ENCODE measurements at places on chromosomes 7 and 10.

DNA sequence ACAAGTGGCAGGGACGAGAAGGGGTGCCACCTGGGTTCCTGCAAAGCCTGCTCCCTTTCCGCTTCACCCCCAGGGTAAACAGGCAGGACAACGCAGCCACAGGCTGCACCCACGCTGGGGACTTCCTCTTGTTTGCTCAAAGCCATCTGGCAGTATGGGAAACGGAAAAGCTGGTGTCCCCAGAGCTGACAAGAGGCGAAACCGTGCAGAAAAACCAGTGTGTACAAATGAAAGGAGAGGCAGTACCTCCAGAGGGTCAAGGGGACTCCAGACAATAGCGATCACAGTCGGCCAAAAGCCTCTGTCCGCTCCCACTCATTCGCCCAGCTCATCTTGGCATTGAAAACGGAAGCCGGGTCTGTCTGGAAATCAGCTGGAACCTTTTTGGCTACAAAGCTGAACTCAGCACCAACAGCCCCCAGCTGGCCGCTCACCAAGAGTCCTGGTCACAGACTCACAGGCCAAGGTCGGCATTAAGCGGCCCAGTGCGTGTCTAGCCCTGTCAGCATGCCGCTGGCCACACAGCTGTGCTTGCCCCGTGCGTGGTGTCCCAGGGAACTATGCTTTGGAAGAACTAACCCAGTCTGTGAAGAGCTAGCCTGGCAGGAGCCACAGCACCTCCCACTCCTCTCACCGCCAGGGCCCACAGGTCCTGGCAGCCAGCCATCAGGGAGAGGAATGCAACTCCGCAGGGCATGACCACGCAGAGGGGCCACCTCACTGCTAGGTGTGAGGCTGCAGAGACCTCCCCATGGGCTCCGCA lies 10.4 kb downstream of the TNS3 start:
- no peak for DNase-seq

DNA sequence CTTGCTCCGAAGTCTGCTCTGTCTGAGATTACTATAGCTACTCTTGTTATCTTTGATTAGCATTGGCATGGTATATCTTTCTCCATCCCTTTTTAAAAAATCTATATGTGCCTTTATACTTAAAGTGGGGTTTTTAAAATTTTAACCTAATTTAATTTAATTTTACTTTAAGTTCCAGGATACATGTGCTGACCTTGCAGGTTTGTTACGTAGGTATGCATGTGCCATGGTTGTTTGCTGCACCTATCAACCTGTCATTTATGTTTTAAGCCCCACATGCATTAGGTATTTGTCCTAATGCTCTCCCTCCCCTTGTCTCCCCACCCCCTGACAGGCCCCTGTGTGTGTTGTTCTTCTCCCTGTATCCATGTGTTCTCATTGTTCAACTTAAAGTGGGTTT lies 54.6 kb downstream of the TBC1D12 start:
- DNase-seq: no peak

DNA sequence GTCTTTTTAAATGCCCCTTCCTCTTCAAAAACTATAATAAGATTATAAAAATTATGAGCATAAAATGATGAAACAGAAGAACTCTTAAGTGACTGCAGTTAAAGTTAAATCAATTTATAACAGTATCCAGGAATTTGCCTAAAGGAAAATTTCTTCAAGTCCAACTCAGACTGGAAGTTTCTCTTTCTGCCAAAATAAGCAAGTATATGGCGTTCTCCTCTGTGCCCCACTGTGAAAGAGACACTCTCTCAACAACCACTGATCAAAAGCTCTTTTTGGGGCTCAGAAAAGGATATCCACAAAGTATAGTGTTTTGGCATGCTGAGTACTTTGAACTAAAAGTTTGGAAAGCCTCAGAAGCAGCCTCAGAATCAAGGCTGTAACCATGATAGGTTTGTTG lies 139.9 kb downstream of the SKIDA1 start:
- DNase-seq: no peak

DNA sequence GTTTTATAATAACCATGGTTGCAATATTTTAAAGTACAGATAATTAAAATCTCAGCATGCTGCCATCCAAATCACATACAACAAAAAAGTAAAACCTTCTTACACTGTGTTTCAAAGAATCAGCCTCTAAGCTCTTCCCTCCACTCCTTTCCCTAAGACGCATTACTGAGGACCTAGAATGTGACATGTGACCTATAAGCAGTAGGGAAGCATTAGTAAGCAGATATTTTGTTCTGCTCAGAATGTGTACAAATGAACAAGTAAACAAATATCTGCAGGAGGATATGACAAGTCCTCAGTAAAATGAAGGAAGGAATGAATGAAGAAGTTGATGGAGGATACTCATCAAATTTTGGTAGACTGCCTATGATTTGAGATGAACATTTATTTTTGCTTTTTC lies 49.1 kb downstream of the RAB11FIP2 start:
- no peak for DNase-seq

DNA sequence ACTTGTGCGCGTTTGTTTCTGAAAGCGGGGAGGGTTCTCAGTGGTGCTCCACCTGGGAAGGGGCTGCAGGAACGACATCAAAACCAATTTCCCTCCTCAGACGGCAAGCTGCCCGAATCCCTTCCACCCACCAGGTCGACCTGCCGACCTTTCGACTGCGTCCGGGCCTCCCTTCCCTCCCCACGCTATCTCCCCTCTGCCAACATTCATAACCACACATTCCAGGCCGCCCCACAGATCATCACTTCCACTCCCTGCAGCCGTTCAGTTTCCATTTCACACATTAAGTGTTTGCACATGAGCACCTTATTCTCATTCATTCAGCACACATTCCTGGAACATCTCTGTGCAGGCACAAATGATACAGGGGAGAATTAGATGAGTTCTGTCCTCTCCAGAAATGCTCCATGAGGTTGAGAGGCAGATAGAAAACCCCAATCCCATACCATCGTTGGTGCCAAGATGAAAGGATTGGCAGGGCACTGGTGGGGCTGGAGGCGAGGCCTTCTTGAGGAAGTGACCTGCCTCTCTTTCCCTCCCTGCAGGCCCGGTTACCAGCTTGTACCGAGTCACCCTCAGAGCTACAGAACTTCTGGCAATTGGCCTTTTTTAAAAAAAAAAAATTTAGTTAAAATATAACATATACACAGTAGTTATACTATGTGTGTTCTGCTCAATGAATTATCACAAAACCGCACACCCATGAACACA lies 70.0 kb downstream of the MINDY4 start:
- DNase-seq: no peak

DNA sequence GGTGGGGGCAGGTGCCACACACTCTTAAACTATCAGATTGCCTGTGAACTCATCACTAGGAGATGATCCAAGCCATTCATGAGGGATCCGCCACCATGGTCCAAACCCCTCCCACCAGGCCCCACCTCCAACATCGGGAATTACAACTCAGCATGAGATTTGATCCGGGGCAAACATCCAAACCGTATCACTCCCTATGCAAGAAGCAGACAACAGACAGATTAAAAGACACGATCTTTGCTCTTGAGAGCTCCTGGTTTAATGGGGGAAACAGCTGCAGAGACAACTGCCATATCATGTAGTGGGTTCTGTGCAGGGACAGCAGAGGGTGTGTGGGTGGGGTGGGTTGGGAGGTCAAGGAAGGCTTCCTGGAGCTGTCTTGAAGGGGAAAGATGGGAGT lies 123.6 kb downstream of the EMX2 start:
- no peak for DNase-seq

GRCh38 chr7:66047426-66047825 lies 28.2 kb upstream of the ASL start:
- DNase-seq: no peak

DNA sequence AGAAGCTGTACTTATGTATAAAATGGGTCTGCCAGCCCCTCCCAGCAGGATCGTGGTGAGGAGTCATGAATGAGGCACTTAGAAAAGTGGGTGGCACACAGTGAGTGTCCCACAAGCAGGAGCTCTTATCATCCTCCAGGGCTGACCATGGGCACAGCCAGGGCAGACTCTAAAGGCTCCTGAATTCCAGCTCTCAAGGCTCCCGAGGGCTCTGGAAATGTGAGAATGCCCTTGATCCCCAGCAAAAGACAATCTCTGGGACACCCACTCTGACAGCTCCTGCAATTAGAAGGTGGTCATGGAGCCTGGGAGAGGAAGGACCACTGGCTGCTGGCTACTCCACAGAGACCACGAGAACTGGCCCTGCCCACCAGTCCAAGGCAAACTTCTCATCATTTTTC lies 1.6 kb downstream of the VSTM4 start:
- no peak for DNase-seq

DNA sequence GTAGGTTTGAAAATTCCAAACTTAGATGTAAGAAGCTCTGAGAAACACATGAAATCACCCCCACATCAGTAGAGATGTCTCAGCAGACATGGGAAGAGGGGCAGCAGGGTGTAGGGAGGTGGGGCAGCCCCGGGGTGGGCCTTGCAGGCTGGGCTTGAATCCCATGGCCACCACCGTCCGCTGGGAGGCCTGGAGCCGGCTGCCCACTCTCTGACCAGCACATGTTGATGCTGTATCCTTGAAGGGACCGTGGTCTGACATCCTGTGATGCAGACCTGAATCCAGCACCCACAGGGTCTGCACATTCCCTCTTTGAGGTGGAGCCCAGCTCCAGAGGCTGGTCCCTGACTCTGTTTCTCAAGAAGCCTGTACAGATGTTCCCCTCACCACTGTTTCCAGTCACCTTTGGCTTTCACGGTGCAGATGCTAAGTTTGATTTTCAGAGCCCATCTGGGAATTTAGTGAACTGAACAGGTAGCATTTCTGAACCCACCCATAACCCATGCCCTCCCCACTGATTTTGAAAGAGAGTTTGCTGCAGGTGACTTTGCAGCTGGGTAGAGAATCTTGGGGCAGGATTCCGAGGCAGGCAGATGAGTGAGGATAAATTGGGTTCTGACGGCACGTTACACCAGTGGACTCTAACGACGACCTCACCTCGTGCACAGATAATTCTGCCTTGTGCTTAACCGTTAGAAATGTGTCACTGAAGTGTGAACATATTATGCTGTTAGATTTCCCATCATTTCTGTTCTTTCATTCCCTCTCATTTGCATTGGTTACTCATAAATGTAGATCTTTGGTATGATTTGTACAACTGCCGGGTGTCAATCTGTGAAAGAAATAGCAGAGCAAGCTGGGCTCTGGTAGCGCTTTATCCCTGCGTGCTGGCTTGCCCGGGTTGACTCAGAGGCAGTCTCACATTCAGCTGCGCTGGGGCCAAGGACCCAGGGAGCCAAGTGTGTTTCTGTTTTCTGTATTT lies 45.7 kb downstream of the IKZF1 start:
- no peak for DNase-seq

DNA sequence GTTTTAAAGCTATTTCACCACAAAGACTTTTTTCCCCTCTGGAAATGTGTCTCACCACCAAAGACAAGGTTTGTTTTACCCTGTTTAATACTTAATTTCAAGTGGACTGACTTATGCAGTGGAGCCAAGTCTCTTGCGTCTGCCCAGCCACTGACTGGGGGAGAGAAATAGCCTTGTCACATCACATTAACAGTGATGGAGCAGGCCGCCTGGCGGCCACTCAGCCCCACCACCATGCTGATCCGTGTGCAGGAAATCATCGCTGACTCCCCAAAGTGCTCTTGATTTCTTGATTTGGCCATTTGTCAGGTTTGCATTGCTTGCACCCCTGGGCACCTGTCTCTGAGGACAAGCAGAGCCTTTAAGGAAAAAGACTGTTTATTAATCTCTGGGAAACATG lies 334.1 kb downstream of the GLRX3 start:
- no peak for DNase-seq

GRCh38 chr10:129958629-129959543 lies 5.2 kb downstream of the EBF3 start:
- DNase-seq: no peak

DNA sequence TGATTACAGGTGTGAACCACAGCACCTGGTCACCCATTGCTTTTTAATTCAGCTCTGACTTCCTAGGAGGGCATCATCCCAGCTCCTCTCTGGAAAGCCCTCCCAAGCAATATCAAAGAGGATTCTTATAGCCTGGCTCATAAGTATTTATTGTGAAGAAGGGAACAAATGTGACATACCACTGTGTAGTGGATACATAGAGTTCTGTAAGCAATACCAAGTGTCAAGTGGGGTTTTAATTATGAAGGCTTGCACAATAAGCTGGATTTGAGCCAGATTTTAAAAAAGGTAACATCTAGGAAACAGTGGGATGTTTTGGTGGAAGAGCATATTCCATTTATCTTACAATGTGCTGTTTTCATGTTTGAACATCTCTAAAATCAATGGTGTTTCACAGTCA lies 19.0 kb upstream of the PRTFDC1 start:
- no peak for DNase-seq

DNA sequence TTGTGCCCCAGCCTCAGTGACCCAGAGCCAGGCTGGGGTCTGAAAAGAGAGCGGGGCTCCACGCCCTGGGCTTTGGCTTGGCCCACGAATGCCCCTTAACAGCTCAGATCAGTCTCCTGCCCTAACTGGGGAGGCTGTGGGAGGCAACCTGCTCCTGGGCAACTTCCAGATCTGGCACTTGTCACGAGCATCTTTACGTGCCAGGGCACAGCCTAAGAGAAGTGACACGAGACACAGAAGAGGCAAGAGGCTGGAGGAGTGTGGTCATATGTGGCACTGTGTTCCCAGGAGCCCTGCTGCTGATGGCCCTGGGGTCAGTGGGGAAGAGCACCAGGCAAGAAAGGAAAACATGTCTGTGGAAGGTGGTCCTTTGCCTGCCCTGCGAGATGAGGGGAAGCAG lies 97.8 kb upstream of the BTBD16 start:
- no peak for DNase-seq

GRCh38 chr7:94366163-94366562 lies 28.5 kb upstream of the COL1A2 start:
- DNase-seq: no peak

DNA sequence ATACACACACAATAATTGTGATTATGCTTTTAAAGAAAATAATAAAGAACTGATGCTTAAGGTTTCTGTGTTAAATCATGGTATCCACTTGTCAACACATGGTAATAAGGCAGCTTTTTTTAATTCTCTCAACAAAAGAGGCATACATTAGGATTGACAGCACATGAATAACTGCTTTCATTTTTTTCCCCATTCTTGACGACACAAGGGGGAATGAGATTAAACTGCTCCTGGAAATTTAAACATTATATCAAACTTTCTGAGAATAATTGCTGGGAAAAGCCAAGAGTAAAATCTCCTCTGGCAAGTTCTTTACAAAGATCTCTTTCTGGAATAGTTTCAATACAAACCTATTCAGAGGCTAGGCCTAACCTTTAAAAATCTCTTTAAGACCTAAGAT lies 99.0 kb upstream of the GPR22 start:
- no peak for DNase-seq

DNA sequence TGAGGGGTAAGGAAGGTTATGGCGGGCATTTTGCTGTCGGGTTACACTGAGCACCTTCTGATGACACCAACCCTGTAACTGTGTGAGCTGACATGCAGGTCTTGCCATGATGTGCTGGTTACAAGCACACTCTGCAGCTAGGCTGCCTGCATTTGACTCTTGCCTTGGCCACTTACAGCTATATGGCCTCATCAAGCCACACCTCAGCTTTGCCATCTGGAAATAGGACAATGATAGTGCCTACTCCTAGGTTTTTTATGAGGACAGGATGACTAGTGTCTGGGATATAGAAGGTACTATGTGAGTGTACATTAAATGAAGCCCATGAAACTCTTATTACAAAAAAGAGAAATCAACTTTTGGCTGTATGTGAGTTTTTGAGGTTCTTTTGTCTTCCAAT lies 58.0 kb downstream of the AKR1B1 start:
- DNase-seq: no peak

- DNase-seq: no peak
Measured at GRCh38 chr7:92754919-92755581, 81.3 kb downstream of the CDK6 start.

- no peak for DNase-seq
Measured at GRCh38 chr10:69456880-69457693, 5.8 kb downstream of the TSPAN15 start.

GRCh38 chr7:130987092-130987491 lies 253.1 kb upstream of the KLF14 start:
- no peak for DNase-seq

Data from substantia nigra (tissue), 51 donors.